LNCaP clone FGC (cell line): ENCODE measurements at places on chromosomes 3 and 15.
A peak's percentile ranks its signal among the peaks of the same experiment; 100 is the strongest.

DNA sequence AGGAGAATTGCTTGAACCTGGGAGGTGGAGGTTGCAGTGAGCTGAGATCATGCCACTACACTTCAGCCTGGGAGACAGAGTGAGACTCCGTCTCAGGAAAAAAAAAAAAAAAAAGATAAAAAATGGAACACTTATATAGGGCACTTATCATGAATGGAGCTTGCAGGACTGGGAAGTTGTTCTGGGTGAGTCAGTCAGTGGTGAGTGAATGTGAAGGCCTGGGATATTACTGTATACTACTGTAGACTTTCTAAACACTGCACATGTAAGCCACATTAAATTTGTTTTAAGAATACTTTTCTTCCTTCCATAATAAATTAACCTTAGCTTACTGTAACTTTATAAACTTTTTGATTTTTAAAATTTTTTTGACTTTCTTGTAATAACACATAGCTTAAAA, 59.8 kb downstream of the SFMBT1 start:
- DNase-seq = no peak

GRCh38 chr15:71597126-71597525, 213.2 kb upstream of the NR2E3 start:
- no peak for DNase-seq

DNA sequence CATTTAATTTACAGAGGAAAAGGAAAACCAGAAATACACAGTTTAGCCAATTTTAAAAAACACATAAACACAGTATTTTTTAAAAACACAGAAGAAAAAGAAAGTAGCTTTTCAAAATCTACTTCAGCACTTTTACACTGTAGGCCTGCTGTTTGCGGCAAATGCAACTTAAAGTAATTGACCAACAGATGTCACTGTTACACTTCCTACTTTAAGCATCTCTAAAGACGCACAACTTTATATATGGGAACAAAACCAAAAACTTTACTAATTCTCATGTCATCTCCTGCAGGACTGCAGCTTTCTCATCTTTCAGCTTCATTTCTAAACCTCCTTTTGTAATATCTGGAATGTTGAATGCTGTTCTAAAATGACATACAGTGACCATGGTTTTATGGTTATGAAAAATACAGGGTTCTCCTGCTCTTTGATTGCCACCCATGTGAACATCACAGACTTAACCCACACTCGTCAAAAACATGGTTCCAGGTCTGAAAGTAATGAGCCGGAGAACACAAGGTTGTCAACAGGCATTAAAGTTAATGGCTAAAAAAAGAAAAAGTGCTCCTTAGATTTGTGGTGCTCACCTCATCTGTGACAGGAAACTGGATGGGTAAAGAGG, 107.9 kb downstream of the FMN1 start:
- peak; percentile 47 for DNase-seq

- no peak for DNase-seq
These were observed 18.3 kb upstream of the SEMA3F start for GRCh38 chr3:50136714-50137405.

DNA sequence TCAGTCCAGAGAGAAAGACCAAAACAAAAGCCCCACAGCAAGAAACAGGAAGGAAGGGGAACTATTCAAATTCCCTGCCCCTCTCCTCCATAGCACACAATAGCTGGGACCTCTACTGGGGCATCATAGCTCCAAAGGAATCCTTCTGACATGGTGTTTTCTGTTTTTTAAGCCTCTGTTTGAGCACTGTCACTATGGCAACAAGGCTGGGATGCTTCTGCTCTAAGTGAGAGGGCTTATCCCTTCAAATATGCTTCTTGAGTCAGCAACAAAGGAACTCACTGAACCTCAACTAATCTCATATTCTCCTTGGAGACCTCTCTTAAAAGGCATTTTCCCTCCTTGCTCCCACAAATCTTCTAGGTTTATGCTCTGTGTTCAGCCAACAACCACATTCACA, 40.5 kb downstream of the MYLK start:
- DNase-seq = no peak

GRCh38 chr3:197956626-197956988, 3.4 kb upstream of the LMLN start:
- DNase-seq = no peak

DNA sequence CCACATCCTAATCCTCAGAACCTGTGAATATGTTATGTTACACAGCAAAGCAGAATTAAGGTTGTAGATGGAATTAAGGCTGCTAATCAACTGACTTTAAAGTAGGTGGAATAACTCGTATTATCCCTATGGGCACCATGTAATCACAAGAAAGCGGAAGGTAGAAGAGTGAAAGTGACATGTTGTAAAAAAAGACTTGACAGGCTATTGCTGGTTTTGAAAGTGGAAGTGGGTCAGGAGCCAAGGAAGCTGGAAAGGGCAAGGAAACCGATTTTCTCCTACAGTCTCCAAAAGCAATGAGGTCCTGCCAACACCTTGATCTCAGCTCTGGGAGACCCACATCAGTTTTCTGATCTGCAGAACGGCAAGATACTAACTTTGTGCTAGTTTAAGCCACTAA, 6.6 kb downstream of the TP63 start:
- no peak for DNase-seq

- peak; percentile 83 for DNase-seq
These were observed 36.1 kb downstream of the PTH1R start for GRCh38 chr3:46913644-46914043.

DNA sequence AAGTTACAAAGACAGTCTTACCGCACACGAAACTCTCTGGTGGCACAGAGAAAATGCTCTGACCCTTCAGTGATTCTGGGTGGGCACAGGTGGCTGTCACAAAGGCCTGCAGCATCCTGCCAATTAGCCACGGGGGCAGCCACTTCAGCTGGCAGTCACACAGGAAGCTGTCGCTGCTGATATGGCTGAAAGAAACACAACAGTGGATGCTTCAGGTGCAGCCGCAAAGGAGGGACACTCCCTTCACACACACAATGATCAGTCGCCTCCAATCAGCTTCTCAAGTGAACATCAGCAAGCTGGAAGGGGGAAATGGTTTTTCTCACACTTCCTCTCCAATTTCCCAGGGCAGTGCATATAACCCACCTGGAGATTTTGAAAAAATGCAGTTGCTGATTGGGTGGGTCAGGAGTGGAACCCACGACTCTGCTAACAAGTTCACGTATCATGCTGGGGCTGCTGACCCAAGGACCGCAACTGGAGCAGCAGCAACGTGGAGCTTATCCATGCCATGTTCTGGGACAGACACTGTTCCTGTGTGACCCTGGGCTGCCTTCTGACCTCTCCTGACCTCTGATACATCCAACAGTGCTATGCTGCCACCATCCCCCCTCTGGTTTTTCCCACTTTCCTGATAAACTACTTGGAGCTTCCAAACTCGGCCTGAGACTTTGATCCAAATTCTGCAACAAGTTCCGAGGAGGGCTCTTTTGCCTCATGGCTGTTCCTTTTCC, 106.6 kb downstream of the LRIG1 start:
- no peak for DNase-seq

DNA sequence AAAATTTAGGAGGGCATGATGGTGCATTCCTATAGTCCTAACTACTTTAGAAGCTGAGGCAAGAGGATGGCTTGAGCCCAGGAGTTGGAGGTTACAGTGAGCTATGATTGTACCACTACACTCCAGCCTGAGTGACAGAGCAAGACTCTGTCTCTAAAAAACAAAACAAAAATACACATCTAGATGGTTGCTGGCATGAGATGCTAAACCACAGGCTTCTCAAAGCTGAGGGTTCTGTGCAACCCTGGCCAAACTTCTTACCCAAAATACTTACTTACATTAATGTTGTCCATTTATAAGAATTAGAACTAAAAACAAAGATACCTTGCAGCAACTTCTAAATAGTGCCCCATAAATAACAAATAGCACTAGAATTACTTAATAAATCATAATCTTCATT, 14.3 kb upstream of the ARHGEF3 start:
- DNase-seq = no peak

- no peak for DNase-seq
These were observed 1.2 kb downstream of the EIF1B start for GRCh38 chr3:40310705-40311104.

GRCh38 chr15:37907136-37907535, 27.3 kb upstream of the TMCO5A start:
- DNase-seq = no peak

- no peak for DNase-seq
These were observed 22.6 kb downstream of the ZNF80 start for GRCh38 chr3:114214542-114215341.

DNA sequence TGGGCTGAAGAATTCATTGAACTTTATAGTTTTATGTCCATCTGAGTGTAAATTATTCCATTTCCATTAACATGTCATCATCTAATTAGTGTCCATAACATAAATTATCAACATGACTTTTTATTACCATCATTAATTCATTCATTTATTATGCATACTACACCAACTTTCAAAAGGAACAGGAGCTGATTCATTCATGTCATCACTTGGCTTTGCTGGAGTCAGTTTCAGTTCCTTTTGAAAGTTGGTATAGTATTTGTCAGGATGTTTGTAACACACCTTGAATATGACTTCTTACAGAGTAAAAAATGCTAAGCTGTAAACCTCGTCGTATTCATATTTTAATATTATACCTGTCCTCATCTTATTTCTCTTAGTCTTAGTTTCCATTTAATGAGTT, 298.0 kb upstream of the RBMS3 start:
- DNase-seq = no peak

GRCh38 chr15:74295800-74296199, 59.7 kb downstream of the CCDC33 start:
- DNase-seq = no peak

DNA sequence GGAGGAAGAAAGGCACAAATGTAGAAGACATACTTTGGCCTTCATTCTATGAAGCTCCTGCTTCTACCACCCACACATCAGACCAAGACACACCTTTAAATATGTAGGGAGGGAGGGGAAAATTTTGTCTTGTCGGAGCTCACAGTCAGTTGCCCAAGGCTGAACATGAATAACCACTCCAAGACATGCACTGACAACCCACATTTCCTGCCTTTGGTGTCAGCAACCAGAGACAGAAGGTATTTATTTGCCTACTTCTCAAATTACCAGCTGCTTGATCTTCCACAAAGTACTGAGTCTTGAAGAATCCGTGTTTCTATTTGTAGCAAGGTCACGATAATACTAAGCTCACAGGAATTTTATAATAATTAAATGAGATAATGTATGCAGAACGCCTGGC, 169.7 kb downstream of the KCNMB2 start:
- DNase-seq = no peak

- no peak for DNase-seq
These were observed 84.1 kb upstream of the TRIM42 start for GRCh38 chr3:140593766-140594165.

- DNase-seq = no peak
These were observed 23.0 kb downstream of the PLSCR1 start for GRCh38 chr3:146521394-146521793.

GRCh38 chr3:94323596-94323995, 260.7 kb downstream of the NSUN3 start:
- DNase-seq = no peak

- no peak for DNase-seq
These were observed 79.2 kb upstream of the OCA2 start for GRCh38 chr15:28178290-28178689.

DNA sequence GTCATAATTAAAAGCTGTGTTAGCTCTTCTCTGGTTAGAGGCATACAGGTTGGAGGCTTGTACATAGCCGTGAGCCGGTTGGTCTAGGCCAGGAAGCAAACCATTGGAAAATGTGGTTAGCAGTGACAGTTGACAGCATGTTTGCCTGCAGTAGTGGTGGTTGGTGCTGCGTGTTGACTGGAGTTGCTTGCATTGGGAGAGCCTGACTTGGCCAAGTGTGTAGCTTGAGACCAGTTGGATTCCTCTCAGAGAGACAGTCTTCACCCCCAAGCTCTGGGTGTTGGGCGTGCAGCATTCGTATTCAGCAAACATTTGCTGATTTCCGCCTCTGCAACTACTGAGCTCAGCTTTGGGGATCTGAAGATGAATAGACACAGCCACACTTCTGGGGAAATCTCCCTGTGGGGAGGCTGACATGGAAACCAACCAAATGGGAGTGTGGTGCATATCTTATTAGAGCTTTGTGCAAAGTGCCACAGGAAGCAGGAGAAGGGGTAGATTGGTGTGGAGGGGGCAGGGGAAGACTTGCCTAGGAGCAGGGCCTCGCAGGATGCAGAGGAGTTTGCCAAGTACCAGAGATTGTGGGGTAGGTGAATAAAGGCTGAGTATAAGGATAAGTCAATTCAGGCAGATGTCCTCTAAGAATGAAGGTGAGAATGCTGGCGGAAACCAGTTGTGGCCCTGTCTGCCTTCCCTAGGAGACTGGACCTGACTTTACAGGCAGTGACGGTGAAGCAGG, 83.5 kb downstream of the IGF1R start:
- no peak for DNase-seq

DNA sequence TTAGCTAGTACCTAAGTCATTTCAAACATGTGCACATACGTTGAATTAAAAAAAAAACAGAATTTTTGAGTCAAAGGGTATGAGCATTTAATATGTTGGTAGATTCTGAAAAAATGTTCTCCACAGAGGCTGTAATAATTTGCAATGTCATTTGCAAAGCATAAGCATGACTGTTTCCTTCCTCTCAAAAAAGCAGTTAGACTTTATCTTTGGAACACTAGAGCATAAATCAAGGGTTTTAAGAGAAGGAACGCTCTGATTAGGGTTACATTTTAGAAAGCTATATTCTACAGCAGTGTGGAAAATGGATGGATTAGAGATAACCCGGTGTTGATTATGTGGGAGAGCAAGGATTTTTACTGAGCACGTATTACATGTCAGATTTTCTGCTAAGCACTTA, 193.7 kb downstream of the WDR72 start:
- DNase-seq = no peak

DNA sequence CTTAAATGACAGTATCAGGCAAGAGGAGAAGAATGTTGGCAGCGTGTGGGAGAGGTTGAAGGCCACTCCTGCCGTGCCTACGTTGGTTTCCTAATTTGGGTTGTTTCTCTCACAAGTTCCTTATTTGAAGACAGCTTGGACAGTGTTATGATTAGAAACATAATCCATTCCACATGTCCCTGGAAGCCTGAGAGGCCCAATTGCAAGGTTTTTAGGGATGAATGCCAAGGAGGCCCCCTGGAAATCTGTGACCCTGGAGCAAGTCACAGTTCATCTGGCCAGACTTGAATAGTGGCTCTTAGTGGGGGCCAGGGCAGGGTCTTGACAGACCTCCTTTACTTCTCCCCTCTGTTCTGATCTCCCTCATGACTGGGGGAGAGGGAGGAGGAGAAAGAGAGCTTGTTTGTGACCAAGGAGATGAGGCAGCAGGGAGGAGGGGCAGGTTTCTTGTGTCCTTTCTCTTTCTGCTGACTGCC, 584.4 kb upstream of the TBL1XR1 start:
- DNase-seq = no peak

DNA sequence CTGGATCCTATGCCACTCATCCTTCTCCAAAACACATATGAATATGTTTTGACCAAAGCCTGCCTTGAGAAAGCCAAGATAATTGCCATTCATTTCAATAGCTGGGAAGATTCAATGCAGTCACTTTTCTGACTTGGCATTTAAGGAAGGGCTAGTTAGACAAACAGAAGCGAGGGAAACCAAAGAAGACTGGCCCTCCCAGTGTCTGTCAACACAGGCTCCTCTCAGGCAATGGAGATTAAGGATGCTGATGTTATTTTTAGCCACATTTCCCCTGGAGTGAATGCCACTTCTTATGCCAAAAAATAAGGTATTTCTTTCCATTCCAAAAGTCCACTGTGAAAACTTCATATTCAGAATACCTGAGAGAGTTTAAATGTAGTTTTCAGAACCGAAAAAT, 101.7 kb downstream of the P3H2 start:
- DNase-seq = no peak

- DNase-seq = no peak
These were observed 8.3 kb downstream of the BCL6 start for GRCh38 chr3:187737006-187737367.
